HFFc6 (cell line): ENCODE measurements at places on chromosomes 7 and 10. TPM values are rescaled to one million over a fixed set of nuclear protein-coding genes. Genes with fewer than 3 reads are reported as not detected.

Gene CALN1
- total RNA-seq: not detected in 3 replicates

Gene C10orf71
- total RNA-seq: not detected in 3 replicates

DNA sequence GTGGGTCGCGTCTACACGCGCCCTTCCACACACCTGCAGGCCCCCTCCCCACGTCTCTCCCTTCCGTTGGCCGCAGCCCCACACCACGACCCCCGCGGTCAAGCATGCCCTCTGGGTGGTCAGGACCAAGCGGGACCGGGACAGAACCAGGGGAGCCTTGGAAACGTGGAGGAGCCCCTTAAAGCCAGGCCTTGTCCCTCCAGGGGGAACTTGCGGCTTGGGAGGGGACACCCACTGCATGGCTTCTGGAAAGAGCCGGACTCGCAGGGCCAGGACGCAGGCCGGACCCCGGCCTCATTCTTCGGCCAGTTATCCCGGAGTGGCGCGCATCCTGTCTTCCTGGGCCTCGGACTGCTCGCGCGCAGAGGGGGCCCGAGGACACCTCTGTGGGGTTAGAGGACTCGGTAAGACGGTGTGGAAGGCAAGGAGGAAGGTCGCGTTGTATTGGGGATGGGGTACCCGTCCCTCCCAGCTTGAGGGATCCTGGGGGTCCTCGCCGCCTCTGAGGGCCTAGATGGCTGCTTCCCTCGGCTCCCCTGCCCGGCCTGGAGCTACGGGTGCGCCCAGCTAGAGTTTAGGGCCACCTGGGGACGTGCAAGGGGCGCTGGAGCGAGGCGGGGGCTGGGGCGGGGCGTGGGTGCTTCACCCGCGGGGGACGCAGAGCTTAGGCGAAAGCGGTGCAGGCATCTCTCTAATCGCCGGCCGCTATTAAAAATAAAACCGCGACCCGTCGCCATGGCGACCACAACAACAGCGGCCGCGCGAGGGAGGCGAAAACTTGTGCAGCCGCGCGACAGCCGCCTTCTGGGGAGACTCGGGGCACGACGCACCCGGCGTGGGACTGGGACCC is 1.8 kb upstream of the PDGFA start:
- peak overlapping the region; percentile 43 for H3K4me3 ChIP-seq
- peak overlapping the region; percentile 69 for H3K27ac ChIP-seq
- peaks cover 2% of the 10 kb centered on the region for H3K4me1 ChIP-seq

- peaks cover 35% of the 10 kb centered on the region for H3K36me3 ChIP-seq
- no peak overlapping the region for H3K4me3 ChIP-seq
- no peak for DNase-seq
- H3K4me1 ChIP-seq: peaks cover 34% of the 10 kb centered on the region
Observed at GRCh38 chr7:66301737-66302136, 96.6 kb downstream of the TPST1 start.

Gene LIPF
- not detected in 3 replicates for total RNA-seq

- no peaks in the 10 kb centered on the region for H3K27me3 ChIP-seq
- H3K36me3 ChIP-seq: peaks cover 5% of the 10 kb centered on the region
- H3K4me3 ChIP-seq: no peak overlapping the region
- H3K27ac ChIP-seq: no peak overlapping the region
- H3K4me1 ChIP-seq: no peaks in the 10 kb centered on the region
Observed at GRCh38 chr7:774161-775109, 47.4 kb upstream of the PRKAR1B start.

- peaks cover 5% of the 10 kb centered on the region for H3K27me3 ChIP-seq
- H3K36me3 ChIP-seq: no peaks in the 10 kb centered on the region
- H3K27ac ChIP-seq: no peak overlapping the region
- no peak overlapping the region for H3K4me3 ChIP-seq
- no peak for DNase-seq
- peaks cover 24% of the 10 kb centered on the region for H3K4me1 ChIP-seq
Observed at GRCh38 chr10:44966816-44967509, 7.4 kb downstream of the RASSF4 start.

- peaks cover 8% of the 10 kb centered on the region for H3K27me3 ChIP-seq
- H3K4me3 ChIP-seq: no peak overlapping the region
- H3K4me1 ChIP-seq: no peaks in the 10 kb centered on the region
- H3K36me3 ChIP-seq: no peaks in the 10 kb centered on the region
- no peak overlapping the region for H3K27ac ChIP-seq
Observed at GRCh38 chr10:75841266-75841665, 409.8 kb downstream of the LRMDA start.

DNA sequence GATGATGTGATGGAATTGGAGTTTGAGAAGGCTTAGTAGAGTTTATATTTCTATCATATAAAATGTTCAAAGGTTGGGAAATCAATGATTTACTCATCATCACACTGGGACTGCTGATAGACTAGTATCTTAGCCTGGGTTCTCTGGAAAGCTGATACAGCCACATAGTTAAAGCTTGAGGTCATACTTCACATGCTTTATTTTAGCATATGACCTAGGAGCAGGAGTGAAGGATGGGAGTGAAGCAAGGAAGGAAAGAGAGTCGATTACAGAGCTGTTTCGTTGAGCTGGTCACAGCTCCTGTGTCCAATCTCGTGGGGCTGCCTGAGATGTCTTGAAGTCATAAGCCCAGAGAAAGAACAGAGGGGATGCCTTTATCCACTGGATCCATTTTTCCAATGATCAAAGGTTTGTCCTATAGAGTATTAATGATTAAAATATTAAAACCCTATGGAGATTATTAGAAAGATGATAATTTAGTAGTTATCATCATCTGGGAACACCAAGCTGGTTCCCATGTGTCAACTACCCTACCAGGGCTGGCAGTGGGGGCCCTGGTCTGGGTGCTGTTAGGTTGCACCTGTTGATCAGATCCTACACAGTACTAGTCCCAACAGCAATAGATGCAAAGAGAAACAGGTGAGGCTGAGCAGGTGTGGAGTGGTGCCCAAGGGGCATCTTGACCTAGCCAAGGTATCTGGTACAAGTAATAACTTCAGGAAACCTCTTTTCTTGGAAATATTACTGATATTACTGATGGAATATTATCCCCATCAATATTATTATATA is 77.8 kb downstream of the BAMBI start:
- no peaks in the 10 kb centered on the region for H3K4me1 ChIP-seq
- DNase-seq: no peak
- no peak overlapping the region for H3K27ac ChIP-seq
- H3K27me3 ChIP-seq: peaks cover 13% of the 10 kb centered on the region
- no peaks in the 10 kb centered on the region for H3K36me3 ChIP-seq

- peaks cover 30% of the 10 kb centered on the region for H3K27me3 ChIP-seq
- H3K36me3 ChIP-seq: peaks cover 35% of the 10 kb centered on the region
- H3K27ac ChIP-seq: peak overlapping the region; percentile 93
- H3K4me1 ChIP-seq: peaks cover 43% of the 10 kb centered on the region
- no peak for DNase-seq
- H3K4me3 ChIP-seq: peak overlapping the region; percentile 66; the same call in 1 of the 2 replicates
Observed at GRCh38 chr10:48449501-48450232, 143.2 kb downstream of the MAPK8 start.

GRCh38 chr7:3094701-3095445 is 51.2 kb upstream of the CARD11 start:
- H3K4me3 ChIP-seq: peak overlapping the region; percentile 29; the same call in 1 of the 2 replicates
- H3K27me3 ChIP-seq: peaks cover 3% of the 10 kb centered on the region; the same call in 1 of the 2 replicates
- no peak overlapping the region for H3K27ac ChIP-seq

Gene SAMD9
- total RNA-seq: 9.1 to 16.3 TPM (median 12.2 TPM) in 3 replicates

DNA sequence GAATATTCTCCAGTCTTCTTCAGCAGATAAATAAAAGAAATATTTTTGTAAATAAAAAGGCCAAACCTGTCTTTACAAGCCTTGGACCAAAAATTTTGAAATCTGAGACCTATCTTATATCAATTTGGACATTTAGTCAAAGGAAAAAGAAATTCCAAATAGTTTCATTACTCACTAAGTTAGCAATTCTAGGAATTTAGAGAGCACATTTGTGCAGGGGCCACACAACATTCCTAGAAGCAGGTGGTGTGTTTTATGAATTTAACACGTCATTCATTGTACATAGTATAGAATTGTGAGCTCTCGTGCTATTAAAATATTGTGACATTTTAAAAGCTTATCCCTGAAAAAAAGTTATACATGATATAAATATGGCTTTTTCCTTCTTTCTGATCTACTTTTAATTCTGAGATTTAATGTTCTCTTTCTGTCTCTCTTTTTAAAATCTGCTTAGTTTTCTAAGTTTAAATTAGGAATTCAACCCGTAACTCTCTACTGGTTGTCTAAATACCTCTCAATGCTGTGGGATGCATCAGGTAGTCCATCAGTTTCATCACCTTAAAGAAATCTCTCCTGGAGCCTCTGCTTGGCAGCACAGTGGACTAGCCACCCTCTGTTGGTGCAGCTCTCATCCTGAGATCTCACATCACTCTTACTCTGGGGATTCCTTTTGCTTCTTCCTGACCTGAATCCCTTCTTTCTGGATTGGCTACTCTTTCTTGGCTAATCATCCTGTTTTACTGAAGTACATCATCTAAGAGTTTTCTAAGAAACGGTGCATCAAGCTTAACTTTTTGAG is 124.5 kb downstream of the SEMA3E start:
- no peaks in the 10 kb centered on the region; the same call in 1 of the 2 replicates for H3K27me3 ChIP-seq
- no peaks in the 10 kb centered on the region for H3K36me3 ChIP-seq
- DNase-seq: no peak
- no peak overlapping the region for H3K27ac ChIP-seq
- H3K4me1 ChIP-seq: no peaks in the 10 kb centered on the region

Gene SH2D4B
- not detected in 3 replicates for total RNA-seq

GRCh38 chr7:92402920-92403759 is 44.1 kb upstream of the GATAD1 start:
- no peak overlapping the region for H3K4me3 ChIP-seq
- DNase-seq: peak; percentile 65
- peaks cover 10% of the 10 kb centered on the region; the same call in 1 of the 2 replicates for H3K36me3 ChIP-seq
- peaks cover 15% of the 10 kb centered on the region for H3K4me1 ChIP-seq
- no peaks in the 10 kb centered on the region; the same call in 1 of the 2 replicates for H3K27me3 ChIP-seq
- peak overlapping the region; percentile 52 for H3K27ac ChIP-seq

Gene NUDCD3
- total RNA-seq: 79.2 to 107 TPM (median 94.8 TPM) in 3 replicates

- H3K4me1 ChIP-seq: no peaks in the 10 kb centered on the region
- H3K36me3 ChIP-seq: no peaks in the 10 kb centered on the region
Observed at GRCh38 chr10:115029452-115030375, 63.5 kb upstream of the ATRNL1 start.

GRCh38 chr10:64090865-64091264 is 569.7 kb downstream of the REEP3 start:
- H3K27me3 ChIP-seq: peaks cover 2% of the 10 kb centered on the region
- no peak for DNase-seq
- H3K36me3 ChIP-seq: no peaks in the 10 kb centered on the region; the same call in 1 of the 2 replicates
- H3K4me1 ChIP-seq: no peaks in the 10 kb centered on the region

DNA sequence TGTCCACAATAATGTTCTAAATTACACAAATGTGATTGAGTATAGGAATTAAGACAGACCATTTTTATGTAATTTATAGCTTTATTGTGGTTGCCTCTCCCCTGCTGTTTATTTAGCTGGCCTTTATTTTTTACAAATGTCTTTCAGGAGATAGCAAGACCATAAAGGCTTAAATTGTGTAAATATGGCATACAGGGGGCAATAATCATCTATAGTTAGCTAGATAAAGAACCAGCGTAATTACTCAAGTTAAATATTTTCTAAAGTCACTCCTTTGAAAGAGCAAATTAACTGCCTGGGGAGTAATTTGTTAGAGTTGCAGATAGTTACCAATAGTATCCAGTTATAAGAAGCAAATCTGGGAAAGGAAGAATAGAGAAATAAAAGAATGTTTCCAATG is at the start of gene MALRD1:
Gene MALRD1, plus strand, starts transcription at position 313 of the 400 bp plus-strand sequence. CDS start 138 bp downstream, outside the sequence.
- no peak within 1 kb of the TSS for H3K4me3 ChIP-seq
- no peak for DNase-seq
- no peak within 1 kb of the TSS for H3K27ac ChIP-seq
- peaks cover under 1% of the 10 kb centered on the region for H3K27me3 ChIP-seq

DNA sequence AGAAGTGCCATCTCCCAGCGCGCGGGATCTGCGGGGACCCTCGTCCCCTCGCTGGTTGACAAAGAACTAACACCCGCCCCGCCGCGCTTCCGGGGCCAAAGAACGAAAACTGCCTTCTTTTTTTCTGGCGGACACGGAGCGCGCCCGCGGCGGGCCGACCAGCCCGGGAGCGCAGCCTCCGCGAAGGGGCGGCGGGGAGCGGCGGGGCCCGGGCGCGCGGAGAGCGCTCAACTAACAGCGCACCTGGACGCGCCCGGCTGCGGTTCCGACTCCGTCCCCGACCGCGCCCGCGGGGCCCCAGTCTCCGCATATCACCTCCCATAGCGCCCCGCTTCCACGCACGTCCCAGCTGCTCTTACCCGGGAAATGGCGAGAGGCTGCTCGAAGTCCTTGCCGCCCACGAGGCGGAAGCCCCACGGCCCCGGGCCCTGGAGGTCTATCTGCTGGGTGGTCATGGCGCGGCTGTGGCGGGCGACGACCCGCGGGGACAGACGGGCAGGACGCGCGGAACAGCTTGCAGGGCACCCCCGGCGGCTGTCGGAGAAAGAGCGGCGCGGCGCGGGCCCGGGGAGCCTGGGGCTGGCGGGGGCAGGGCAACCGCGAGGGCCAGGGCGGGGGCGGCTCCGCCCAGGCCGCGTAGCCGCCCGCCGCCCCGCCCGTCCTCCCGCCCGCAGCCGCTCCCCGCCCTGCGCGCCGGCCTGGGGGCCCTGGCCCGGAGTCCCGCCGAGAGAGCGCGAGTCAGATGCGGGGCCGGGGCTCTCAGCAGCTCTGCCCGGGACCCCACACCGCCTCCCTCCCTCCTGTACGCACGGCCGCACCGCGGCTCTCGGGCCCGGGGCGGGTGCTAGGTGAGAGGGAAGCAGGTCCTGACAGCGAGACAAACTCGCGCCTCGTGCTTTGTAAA is at the start of gene PDLIM1:
Gene PDLIM1, minus strand, starts transcription at position 543 of the 904 bp plus-strand sequence. Its CDS starts 88 bp downstream, at position 455.
- H3K4me1 ChIP-seq: peaks cover 60% of the 10 kb centered on the region
- 0 out of 2 replicates have a peak, but pooled peaks cover 1% of the 10 kb centered on the region for H3K36me3 ChIP-seq
- H3K27ac ChIP-seq: peak within 1 kb of the TSS; percentile 79
- peak within 1 kb of the TSS; percentile 93 for H3K4me3 ChIP-seq
- peaks cover 1% of the 10 kb centered on the region for H3K27me3 ChIP-seq

Gene SPDYE11
- not detected in 3 replicates for total RNA-seq

Gene RSPH10B2
- not detected in 3 replicates for total RNA-seq

Gene UNCX
- total RNA-seq: not detected in 3 replicates

DNA sequence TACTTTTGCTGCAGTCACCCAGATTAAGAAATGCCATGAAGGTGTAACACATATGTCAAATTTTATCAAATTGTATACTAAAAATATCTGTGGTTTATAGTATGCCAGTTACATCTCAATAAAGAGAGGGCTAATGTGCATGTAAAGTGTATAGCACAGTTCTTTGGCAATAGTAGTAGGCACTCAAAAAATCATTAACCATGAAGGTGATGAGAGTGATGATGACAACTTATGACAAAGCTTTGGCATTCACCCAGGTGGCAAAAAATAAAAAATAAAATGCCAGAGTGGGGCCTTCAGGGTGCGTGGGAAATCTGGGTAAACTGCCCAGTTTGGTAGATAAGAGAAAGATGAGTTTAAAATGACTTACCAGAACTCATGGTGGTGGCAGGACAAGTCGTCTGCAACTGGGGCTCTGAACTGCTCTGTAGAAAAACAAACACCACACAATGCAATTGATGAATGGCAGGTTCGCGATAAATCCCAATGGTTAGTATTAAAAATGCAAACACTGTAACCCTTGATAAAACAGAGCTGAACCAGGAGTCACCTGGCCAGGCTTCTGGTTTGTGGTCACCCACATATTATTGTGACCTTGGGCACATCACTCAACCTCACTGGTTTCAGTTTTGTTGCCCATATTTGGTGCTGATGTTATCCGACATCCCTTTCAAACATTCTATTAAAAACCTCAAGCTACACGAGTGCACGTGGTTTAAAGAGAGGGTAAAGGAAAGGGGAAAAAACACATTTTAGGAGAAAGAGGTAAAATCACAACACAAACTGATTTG is 120.2 kb downstream of the SORBS1 start:
- peaks cover 18% of the 10 kb centered on the region for H3K27me3 ChIP-seq
- no peak overlapping the region for H3K4me3 ChIP-seq
- peaks cover 13% of the 10 kb centered on the region for H3K4me1 ChIP-seq
- no peak for DNase-seq

GRCh38 chr7:93838966-93839365 is 51.6 kb downstream of the TFPI2 start:
- no peak overlapping the region for H3K4me3 ChIP-seq
- no peak for DNase-seq
- no peaks in the 10 kb centered on the region for H3K36me3 ChIP-seq
- H3K4me1 ChIP-seq: peaks cover 19% of the 10 kb centered on the region
